ENCODE measurements at places on chromosomes 7 and 10.

DNA sequence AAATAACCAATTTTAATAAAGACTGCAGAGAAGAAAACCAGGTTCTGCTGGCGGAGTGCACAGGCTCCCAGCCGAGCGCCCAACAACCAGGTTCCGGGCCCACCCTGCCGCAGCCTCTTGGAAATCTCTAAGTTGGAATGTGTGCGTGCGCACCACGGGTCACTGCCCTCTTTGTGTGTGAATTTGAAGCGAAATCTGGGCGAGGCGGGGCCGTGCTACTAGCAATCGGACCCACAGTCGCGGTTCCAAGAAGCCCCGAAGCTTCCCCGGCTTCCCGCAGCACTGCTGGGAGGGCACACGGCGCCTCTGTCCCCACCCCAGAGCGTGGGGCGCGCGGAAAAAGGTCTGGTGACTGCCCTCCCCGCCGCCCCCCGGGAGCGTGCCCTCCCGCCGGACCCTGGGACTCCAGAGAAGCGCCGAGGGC is 666 bp upstream of the MAP3K8 start:
- peak; percentile 61 for DNase-seq

DNA sequence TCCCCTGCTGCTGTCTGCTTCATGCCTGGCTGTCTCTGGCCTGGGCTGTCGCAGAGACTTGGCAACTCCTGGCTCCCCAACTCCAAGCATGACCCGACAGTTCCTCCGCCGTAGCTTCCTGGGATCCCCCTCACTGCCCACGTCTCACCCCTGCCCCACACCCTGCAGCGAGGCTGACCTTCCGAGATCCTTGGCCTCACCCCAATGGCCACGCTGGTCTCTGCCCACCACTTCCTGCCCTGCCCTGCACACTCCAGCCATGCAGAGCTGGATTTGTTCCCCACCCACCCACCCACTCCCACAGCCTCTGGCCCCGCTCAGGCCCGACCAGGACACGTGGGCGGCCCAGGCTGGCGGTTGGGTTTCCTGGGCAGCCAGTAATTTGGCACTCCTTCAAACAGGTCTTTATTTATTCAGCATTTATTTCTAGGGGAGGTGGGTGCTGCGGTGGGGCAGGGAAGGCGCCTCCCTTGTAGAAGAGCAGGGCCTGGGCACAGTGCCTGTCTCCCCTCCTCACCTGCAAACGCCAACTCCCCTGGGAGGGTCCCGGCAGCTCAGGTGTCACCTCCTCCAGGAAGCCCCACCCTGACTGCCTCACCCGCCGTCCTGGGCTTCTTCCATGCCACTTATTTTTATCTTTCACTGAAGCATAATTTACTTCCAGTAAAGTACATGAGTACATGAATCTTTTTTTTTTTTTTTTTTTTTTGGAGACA is 25.5 kb downstream of the GTF2IRD1 start:
- DNase-seq, result no peak

DNA sequence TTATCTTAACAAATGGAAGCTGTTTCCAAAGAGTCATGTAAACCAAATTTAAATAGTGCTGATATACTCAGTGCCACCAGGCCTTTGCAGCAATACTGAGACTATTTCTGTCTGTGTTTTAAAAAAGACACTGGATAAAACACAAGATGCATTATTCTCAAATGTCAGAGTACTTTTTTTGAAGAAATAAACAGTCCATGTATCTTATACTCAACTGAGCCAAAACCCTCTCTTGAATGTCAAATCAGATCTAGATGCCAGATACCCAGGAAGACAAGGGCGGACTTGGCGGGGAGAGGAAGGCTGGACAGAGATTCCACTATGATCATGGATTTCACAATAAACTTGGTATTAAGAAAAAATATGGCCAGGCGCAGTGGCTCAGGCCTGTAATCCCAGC is 127.6 kb downstream of the COBL start:
- DNase-seq, result peak; percentile 46

DNA sequence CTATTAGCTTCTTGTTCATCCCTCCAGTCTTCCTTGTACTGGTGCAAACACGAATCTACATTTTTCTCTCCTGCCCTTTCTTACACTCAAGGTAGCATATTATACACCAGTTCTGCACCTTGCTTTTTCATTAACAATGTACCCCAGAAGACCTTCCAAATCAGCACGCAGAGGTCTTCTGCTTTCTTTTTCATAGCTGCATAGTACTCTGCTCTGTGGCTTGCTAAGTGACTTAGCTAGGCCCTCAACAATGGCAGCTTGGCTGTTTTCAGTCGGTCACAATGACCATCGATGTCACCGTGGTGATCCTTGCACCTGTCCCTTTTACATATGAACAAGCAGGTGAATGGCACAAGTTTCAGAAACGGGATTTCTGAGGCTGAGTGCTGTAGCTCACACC is 5.1 kb upstream of the MAFK start:
- no peak for DNase-seq

DNA sequence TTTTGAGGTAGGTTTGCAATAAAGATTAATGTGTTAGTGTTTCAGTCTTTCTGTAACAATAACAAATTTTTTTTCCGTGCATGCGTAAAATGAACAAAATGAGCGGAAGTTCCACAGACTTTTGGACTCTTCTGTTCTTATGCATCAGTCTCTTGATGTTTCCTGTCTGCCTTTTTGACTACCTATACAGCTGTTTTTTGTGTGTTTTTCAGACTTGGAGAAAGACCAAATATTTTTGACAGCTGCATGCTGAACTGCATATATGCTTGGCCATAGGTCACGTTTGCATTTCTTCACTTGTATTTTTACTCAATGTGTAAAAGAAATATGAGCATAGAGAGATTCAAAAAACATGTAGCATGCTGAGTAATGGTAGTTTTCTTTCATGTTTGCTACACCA is 119.3 kb downstream of the BBS9 start:
- no peak for DNase-seq

- no peak for DNase-seq
Measured at GRCh38 chr10:132251928-132252327, 55.8 kb downstream of the STK32C start.

GRCh38 chr7:8391353-8392062 is 41.9 kb upstream of the NXPH1 start:
- no peak for DNase-seq

- DNase-seq, result no peak
Measured at GRCh38 chr7:40682696-40683095, 547.9 kb downstream of the SUGCT start.

All from foreskin melanocyte (primary cell).